Osteoblast (primary cell): ENCODE measurements at places on chromosomes 3 and 15. TPM values are rescaled to one million over a fixed set of nuclear protein-coding genes. Genes with fewer than 3 reads are reported as not detected.

Gene ZDHHC19
- total RNA-seq: not detected in 2 replicates

Gene LDHAL6B
- total RNA-seq: not detected in 2 replicates

Gene CHRM5
- under 0.01 TPM in 2 replicates for total RNA-seq

Gene SERPINI2
- not detected in 2 replicates for total RNA-seq

Gene PPARG
- total RNA-seq: 7.2 and 9.4 TPM in 2 replicates

Gene TMEM89
- 0.59 TPM in 1 of 2 replicates, not detected in the other for total RNA-seq

GRCh38 chr3:156211583-156211982, 91.2 kb downstream of the KCNAB1 start:
- no peaks in the 10 kb centered on the region for H3K36me3 ChIP-seq
- no peak overlapping the region for H3K4me3 ChIP-seq
- H3K27ac ChIP-seq: no peak overlapping the region
- H3K4me1 ChIP-seq: peaks cover 26% of the 10 kb centered on the region
- no peak for DNase-seq

DNA sequence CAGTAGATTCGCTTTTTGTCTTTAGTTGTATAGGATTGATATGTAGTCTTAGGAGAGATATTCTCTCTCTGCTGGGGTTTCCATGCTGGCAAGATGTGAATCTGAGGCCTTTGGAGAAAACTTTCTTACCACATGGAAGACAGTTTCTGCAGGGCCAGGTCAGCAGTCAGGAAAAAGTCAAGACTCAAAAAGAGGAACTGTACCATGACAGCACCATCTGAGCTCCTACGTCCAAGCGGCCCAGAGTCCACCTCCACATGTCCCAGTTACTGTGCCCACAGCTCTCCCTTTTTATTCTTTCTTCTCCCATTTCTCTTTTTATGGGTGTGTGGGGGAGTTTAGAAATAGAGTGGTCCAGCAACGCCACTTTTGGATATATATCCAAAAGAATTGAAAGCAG, 172.0 kb downstream of the MTHFS start:
- no peak overlapping the region for H3K4me3 ChIP-seq
- H3K4me1 ChIP-seq: no peaks in the 10 kb centered on the region
- no peak for DNase-seq
- H3K36me3 ChIP-seq: no peaks in the 10 kb centered on the region
- H3K27ac ChIP-seq: no peak overlapping the region
- peaks cover 4% of the 10 kb centered on the region for H3K27me3 ChIP-seq

DNA sequence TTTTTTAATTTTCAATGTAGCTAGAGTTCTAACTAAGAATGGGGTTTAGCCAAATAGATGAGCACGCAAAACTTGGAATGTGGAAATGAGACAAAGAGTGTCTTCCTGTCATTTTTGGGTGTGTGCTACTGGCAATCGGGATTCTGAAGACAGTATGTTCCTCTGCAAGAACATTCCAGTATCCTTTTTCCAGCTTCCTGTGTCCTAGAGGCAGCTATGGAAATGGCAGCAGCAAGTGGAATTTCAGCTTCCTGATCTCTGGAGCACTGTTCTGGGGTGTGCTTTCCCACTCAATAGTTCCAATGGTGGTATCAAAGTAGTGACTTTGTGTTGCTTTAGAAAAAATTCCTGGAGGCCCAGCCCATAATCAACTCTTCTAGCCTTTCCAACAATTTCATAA, 642.9 kb upstream of the KCNMB2 start:
- no peak overlapping the region for H3K27ac ChIP-seq
- no peaks in the 10 kb centered on the region for H3K27me3 ChIP-seq
- DNase-seq: no peak

GRCh38 chr3:77271306-77271705, 231.4 kb downstream of the ROBO2 start:
- H3K4me1 ChIP-seq: no peaks in the 10 kb centered on the region
- H3K27ac ChIP-seq: no peak overlapping the region
- DNase-seq: no peak
- no peaks in the 10 kb centered on the region for H3K36me3 ChIP-seq
- H3K27me3 ChIP-seq: no peaks in the 10 kb centered on the region
- no peak overlapping the region for H3K4me3 ChIP-seq

GRCh38 chr3:15284121-15284889, 48.1 kb downstream of the SH3BP5 start:
- no peak for DNase-seq
- no peak overlapping the region for H3K27ac ChIP-seq
- no peaks in the 10 kb centered on the region for H3K27me3 ChIP-seq
- peaks cover 18% of the 10 kb centered on the region for H3K4me1 ChIP-seq

- no peaks in the 10 kb centered on the region for H3K36me3 ChIP-seq
- peaks cover 7% of the 10 kb centered on the region for H3K4me1 ChIP-seq
- no peaks in the 10 kb centered on the region for H3K27me3 ChIP-seq
- DNase-seq: no peak
- no peak overlapping the region for H3K27ac ChIP-seq
- no peak overlapping the region for H3K4me3 ChIP-seq
Measured at GRCh38 chr15:50143255-50143860, 24.3 kb upstream of the ATP8B4 start.

GRCh38 chr3:177284383-177284881, 87.2 kb upstream of the TBL1XR1 start:
- no peaks in the 10 kb centered on the region for H3K4me1 ChIP-seq
- H3K27me3 ChIP-seq: no peaks in the 10 kb centered on the region
- H3K36me3 ChIP-seq: no peaks in the 10 kb centered on the region
- DNase-seq: no peak
- no peak overlapping the region for H3K27ac ChIP-seq
- H3K4me3 ChIP-seq: no peak overlapping the region

DNA sequence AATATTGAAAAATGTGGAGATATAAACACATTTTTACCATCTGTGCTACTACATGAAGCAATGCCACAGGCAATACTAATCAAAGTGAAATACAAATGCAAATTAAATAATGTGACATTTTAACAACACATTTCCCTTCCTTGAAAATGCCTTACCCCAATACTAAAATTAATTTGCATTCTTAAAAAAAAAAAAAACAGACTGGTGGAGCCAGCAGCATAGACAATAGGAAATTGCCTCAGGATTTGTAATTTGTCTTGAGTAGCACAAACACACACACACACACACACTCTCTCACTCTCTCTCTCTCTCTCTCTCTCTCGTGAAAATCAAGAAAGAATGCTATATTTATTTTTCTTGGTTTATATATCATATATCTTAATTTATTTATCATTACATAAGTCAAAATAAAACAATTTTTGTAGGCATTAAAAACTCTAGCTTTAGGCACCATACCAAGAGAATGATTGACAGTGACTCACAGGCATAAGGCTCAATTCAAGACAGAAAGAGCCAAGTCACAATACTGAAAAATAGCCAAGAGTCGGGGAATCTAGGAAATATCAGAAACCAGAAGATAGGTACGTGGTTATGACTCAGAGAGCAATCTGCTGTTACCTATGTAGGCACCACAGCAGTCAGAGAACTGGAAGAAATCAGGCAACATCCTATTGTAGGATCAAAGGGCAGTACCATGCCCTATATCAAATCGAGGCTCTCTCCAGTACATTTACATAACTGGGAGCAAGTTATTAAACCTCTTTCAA, 23.0 kb downstream of the SUCNR1 start:
- H3K4me1 ChIP-seq: peaks cover 15% of the 10 kb centered on the region
- no peaks in the 10 kb centered on the region for H3K27me3 ChIP-seq
- no peaks in the 10 kb centered on the region for H3K36me3 ChIP-seq
- H3K4me3 ChIP-seq: no peak overlapping the region

GRCh38 chr3:159804726-159805410, 183.8 kb upstream of the IL12A start:
- peak overlapping the region; percentile 78 for H3K27ac ChIP-seq
- H3K36me3 ChIP-seq: no peaks in the 10 kb centered on the region
- no peaks in the 10 kb centered on the region for H3K27me3 ChIP-seq
- H3K4me1 ChIP-seq: peaks cover 50% of the 10 kb centered on the region

GRCh38 chr15:25481208-25481859, 42.5 kb upstream of the UBE3A start:
- H3K36me3 ChIP-seq: no peaks in the 10 kb centered on the region
- no peak overlapping the region for H3K27ac ChIP-seq
- no peak overlapping the region for H3K4me3 ChIP-seq

GRCh38 chr3:48267782-48268181, 26.9 kb downstream of the ZNF589 start:
- no peak for DNase-seq
- H3K36me3 ChIP-seq: no peaks in the 10 kb centered on the region
- no peak overlapping the region for H3K4me3 ChIP-seq
- no peak overlapping the region for H3K27ac ChIP-seq

DNA sequence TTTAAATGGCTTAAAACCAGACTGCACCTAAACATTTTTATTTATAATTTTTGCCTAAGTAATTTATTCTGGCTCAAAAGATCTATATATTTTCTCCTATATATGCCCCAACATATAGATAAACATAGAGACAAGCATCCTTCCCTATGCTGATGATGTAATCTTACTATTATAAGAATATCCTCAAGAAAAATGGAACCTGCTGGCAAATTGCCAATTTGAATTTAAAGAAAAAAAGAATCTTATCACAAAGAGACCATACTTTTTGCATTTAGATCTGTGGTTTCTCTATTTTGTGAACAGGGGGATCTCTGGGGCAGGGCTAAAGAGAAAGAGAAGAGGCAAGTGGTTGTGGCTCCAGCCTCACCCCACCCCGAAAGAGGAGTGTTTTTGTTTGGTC, 107.2 kb upstream of the CMC1 start:
- DNase-seq: no peak
- no peaks in the 10 kb centered on the region for H3K36me3 ChIP-seq
- no peaks in the 10 kb centered on the region for H3K27me3 ChIP-seq

- no peak for DNase-seq
- peaks cover 8% of the 10 kb centered on the region for H3K4me1 ChIP-seq
Measured at GRCh38 chr3:160409812-160410610, 10.6 kb downstream of the SMC4 start.

DNA sequence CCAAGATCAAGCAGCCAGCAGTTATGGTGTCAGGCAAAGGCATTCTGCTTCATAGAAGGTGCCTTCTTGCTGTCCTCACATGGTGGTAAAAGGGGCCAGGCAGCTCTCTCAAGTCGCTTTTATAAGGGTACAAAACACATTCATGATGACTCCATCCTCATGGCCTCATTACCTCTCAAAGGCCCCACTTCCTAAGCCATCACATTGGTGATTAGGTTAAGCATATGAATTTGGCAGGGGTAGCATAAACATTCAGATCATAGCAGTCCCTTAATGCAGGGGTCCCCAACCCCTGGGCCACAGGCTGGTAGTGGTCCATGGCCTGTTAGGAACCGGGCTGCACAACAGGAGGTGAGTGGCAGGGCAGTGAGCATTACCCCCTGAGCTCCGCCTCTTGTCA, 42.8 kb downstream of the PRR23E start:
- H3K27ac ChIP-seq: no peak overlapping the region
- DNase-seq: no peak
- H3K4me3 ChIP-seq: no peak overlapping the region
- no peaks in the 10 kb centered on the region for H3K4me1 ChIP-seq
- no peaks in the 10 kb centered on the region for H3K36me3 ChIP-seq

DNA sequence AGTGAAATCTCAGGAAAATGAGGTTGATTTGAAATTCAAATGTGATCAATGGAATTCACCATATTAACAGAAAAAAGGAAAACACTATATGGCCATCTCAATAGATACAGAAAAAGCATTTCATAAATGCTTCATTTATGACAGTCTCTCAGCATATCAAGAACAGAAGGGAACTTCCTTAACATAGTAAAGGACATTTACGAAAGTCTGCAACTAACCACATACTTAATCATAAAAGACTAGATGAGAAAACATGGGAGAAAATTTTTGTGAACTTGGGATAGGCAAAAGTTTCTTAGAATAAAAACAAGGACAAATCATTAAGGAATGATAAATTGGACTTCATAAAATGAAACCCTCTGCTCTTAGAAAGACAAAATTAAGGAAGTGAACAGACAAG, 24.7 kb upstream of the TIPARP start:
- H3K4me3 ChIP-seq: no peak overlapping the region
- H3K27me3 ChIP-seq: no peaks in the 10 kb centered on the region
- peaks cover 4% of the 10 kb centered on the region for H3K4me1 ChIP-seq
- no peak overlapping the region for H3K27ac ChIP-seq
